ENCODE measurements at places on chromosomes 1 and 21.

- no peak for DNase-seq
Measured at GRCh38 chr1:87144316-87144895, 184.3 kb upstream of the LMO4 start.

DNA sequence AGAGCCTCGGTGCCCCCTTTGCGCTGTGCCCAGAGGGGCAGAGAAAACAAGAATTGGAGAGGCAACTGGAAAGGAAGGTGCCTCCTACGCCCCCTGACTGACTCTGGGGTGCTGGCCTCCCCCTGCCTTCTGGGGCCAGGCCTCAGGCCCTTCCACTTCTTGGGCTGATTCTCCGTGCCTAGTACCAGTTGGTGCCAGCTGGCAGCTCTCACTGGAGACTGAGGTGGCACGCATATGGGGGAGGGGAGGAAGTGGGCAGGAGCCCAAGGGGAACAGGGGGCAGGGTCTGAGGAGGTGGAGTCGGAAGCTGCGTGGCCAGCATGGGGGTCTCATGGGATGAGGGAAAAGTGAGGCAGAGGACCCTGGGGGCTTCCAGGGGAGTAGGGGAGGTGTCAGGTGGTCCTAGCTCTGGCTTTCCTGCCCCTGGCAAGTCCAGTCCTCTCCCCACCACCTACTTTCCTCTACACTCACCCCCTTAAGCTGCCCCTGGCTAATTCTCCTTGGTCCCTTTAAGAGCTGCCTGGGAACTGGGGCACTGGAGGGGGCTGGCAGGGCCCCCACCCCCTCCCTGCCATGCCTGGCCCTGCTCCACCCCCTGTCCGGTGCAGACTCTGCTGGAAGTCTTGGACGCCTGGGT, 6.5 kb upstream of the SEMA4A start:
- no peak for DNase-seq

DNA sequence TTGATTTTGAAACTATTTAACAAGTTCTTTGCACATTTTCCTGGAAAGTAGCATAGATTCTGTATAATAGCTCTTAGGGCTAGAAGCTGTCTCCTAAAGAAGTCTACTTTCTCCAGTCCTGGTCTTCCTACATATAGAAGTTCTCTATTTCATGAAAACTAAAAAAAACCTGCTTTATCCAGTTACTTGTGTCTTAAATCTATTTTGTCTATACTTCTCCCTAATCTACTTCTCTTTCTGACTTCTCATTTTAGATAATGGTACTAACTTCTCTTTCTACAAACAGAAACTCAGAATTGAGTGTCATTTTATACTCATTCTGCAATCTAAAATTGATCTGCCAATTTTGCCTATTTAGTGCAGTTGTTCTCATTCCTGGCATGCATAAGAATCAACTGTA, 28.7 kb downstream of the PDE4B start:
- DNase-seq, result no peak

- DNase-seq, result no peak
Measured at GRCh38 chr1:24586970-24587820, 31.3 kb downstream of the NCMAP start.

GRCh38 chr1:32201011-32201855, 838 bp downstream of the CCDC28B start:
- DNase-seq, result peak; percentile 75

DNA sequence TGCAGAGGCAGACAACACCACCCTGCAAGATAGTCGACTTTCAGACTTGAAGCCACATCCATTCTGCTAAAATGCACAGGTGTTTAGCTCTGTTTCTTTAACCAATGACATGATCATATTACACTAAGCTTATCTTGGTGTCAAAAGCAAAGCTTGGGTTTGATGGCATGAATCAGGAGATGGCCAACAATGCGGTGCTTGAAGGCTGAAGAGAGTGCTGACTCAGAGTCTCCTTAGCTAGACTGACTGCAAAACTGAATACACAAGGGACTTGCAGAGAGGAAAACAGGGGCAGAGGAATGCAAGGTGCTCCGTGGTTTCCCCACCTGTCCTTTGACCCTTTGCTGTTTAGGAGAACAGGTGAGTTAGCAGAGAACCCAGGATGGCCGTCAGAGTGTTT, 262.6 kb downstream of the SIPA1L2 start:
- no peak for DNase-seq

DNA sequence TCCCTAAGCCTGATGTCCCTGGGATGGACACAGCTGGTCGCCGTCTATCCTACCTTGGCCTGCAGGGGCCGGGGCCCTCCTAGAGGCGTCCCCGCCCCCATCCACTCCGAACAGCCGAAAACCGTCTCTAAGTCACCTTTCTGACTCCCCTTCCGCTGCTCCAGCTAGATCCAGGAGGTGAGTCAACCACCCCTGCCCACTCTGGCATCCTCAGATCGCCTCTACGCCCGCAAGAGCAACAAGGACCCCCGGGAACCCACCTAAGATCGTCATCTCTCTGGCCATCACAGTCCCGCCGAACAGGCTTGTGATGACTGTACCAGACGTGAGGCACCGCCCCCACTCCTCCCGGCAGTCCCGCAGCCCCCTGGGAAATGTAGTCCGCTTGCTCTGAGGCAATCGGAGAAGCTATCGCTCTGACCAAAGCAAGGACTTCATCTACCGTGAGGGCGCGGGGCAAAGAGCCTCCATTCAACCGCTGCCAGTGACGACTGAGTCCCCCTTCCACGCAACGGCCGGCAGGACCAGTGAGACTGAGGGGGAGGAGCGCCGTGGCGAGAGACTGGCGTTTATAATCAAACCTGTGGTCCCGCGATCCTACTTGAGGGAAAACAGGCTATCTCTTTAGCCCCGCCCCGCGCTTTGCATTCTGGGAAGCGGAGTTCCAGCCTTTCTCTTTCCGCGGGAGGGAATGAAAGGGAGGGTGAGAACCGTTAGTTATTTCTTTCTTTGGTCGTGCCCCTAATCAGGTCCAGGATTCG, at the start of gene HSPA13:
Gene HSPA13, minus strand, starts transcription at position 312 of the 761 bp plus-strand sequence. Its CDS starts 27 bp downstream, at position 285.
- peak; percentile 98 for DNase-seq

DNA sequence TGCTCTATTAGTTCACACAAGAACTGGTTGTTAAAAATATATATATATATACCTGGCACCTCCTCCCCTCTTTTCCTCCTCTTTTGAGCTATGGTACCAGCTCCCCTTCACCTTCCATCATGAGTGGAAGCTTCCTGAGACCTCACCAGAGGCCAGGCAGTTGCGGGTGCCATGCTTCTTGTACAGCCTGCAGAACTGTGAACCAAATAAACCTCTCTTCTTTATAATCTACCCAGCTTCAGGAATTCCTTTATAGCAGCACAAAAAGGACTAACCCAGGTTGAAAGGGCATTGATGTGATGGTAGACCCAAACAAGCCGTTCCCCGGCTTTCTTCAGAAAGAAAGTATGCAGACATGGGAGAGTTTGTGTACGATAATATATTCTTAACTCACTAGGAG, 14.9 kb downstream of the RSPH1 start:
- DNase-seq, result no peak

- DNase-seq, result no peak
Measured at GRCh38 chr1:156203331-156203730, 9.4 kb downstream of the SLC25A44 start.

DNA sequence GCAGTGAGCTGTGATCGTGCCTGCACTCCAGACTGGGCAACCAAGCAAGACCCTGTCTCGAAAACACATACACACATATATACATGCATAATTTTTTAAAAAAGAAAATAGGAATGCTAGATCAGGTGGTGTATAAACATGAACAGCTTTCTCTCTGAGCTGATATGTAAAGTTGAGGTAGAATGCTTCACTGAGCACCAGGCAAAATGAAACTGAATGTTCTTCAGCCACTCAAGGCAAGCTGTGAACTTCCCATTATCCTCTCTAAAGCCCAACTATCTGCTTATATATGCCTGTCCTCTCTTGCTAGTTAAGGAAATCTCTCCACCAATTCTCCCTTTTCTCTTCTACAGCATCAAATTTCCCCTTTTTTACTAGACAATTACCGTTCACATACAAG, 93.0 kb downstream of the NUF2 start:
- no peak for DNase-seq

DNA sequence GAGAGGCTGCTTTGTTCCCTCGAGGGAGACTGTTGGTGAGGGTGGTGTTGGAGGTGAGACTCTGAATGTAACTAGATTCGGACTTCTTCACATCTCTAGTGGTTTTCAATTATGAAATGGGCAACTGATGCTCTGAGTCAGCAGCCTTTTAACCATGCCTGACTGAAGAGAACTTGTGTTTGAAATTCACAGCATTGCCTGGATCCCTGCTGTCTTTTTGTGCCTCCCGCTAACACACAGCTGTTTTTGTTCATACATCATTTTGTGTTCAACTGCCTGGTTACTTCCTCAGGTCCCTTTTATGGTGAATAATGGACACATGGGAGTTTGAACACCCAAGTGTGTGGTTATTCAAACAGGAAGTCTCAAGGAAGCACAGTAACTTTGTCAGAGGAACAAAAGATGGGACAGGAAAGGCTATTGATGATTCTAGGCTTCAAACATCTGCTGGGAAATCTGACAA, 16.8 kb downstream of the LAMC1 start:
- no peak for DNase-seq

DNA sequence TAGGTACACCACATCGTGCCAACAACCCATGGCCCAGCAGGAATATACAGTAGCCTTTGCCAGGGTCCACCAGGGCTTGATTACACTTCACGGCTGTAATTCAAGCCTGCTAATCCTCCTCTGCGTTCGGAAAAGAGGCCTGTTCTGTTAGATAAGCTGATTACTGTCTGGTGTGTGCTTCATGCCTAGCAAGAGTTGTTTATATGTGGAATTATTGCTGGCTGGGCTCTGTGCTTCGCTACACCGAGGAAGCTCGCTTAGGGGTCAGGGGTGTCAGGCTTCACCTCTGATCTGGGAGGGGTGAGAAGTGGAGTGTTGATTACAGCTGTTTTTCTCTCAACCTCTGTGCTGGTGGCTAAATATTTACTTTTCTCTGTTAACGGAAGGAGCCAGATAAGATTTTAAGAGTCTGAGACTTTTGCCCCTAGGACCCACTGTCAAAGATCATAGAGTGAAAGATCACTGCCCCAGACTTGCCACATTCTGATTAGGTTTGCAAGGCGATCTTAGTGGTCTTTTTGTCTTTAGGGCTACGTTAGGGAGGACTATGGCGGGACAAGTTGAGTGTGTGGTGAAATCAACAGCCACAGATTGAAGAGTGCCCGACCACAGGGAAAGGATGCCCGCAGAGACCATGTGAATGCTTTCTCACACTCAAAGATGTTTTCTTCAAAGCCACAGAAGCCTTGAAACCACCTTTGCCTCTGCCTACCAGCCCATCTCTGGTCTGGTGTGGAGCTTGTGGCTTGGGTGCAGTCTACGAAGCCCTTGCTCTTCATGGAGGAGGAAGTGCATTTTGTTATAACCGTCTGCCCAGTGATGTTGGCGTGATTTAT, 216.1 kb downstream of the PBX1 start:
- DNase-seq, result no peak

- no peak for DNase-seq
Measured at GRCh38 chr1:170149241-170149640, 3.5 kb downstream of the NTMT2 start.

GRCh38 chr1:42736152-42736551, 3.9 kb downstream of the CLDN19 start:
- DNase-seq, result no peak

GRCh38 chr1:5885471-5886139, 106.6 kb downstream of the NPHP4 start:
- DNase-seq, result no peak

DNA sequence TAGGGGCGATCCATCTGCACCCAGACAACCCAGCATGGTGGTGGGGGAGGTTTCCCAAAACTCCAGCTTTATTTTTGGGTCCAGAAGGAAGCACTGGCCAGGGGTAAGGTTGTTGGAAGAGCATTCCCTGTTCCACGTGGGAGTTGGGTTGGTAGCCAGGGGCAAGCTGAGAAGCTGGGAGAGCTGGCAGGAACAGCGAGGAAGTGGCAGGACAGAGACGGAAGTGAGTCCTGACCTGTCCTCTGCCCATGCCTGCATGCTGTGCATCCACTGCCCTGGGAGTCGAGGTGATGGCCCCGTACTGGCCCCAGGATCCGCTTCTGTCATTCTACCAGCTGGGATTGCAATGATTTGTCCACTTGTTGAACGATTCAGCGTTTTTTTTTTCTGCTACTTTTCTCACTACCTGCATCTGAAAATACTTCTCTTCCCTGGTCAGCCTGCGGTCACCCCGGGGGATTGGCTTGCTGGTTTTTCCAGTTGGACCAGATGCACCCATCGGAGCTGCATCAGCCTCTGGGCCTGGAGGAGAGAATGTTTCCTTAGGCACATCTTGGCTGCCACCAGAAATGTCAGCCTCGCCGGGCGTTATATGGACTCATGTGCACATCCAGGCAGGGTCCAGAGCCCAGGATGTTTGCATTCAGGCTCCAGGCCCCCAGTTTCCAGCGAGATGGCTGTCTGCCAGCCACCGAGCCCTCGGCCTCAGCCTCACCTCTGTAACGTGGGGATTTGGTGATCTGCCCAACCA, 28.3 kb upstream of the TMPRSS2 start:
- DNase-seq, result no peak

DNA sequence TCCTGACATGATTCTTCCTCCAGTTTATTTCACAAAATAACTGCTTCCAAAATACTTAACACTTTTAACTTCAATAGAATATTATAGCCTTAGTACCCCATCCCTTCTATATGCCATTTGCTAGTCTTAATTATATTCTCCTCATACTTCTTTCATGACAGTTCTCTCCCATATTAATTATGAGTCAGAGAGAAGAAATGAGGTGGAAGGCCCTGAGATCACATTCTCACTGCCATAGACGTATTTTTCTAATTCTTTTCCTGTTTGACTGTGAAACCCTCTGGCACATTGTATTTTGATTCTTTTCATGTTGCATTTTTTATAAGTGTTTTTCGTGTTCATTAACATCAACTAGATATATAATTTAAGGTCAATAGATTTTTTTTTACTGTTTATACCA, 88.4 kb downstream of the GTF2B start:
- no peak for DNase-seq

- DNase-seq, result no peak
Measured at GRCh38 chr1:60575326-60575977, 501.9 kb upstream of the C1orf87 start.

Data from stimulated activated CD8-positive, alpha-beta memory T cell treated with anti-CD3 and anti-CD28 coated beads, Interleukin-15, amount 100 ng/mL, for 48 hours (primary cell).